D721Med (cell line): ENCODE measurements at places on chromosomes 3 and 15.

GRCh38 chr3:190526787-190527762 is 13.2 kb downstream of the IL1RAP start:
- no peak for DNase-seq

DNA sequence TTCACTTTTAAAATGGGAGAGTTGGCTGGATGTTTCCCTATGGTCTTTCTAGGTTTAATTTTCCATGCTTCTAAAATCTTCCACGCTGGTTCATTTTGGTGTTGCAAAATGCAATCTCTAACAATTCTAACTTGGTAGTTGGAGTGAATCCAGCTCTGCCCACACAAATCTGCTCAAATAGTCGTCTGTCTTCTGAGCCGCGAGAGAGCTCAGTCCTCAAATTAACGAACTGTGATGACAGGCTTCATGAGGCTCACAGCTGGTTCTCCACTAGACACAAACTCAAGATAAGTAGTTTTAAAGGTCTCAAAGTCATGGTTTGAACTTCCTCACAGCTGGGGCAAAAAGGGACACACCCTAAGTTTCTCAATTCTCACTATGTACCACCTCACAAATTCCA is 178.6 kb upstream of the LYSMD4 start:
- no peak for DNase-seq

DNA sequence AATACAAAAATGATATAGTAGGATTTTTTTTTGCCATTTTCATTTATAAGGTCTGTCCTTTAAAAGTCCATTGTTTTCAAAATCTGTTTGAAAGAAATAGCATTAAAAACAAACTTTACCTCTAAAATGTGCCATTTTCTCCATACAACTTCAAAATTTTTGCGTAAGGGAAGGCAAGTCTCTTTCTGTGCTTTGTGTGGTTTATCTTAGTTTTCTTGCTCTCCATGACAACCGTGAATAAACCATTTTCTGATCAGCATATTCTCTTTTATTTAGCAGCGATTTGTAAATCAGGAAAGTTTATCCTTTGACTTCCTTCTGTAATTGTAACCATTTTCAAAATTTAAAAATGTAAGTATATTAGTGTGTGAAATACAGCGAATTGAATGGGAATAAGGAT is 147.9 kb upstream of the CGNL1 start:
- DNase-seq = no peak

GRCh38 chr3:2078821-2079220 is 19.8 kb upstream of the CNTN4 start:
- DNase-seq = no peak

- DNase-seq = no peak
These were observed 40.3 kb downstream of the EIF4E3 start for GRCh38 chr3:71684757-71685386.

DNA sequence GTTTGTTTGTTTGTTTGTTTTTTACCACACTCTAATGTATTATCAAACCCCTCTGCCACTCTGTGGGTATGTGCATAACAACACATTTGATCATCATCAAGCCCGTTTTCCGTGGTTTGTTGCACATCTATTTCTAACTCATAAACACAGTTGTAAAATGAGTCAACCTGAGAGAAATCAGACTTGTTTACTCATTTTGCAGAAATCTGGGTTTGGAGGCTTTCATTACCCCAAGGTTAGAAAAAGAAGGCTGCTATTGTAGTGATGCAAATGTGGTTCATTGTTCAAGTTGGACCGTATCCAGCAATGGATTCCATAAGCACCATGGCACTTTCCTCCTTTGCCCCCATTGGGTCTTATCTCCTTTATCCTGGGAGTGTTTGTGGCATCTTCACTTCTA is 353.2 kb upstream of the SOX2 start:
- no peak for DNase-seq

- no peak for DNase-seq
These were observed 9.5 kb downstream of the PRKCD start for GRCh38 chr3:53170325-53171063.

DNA sequence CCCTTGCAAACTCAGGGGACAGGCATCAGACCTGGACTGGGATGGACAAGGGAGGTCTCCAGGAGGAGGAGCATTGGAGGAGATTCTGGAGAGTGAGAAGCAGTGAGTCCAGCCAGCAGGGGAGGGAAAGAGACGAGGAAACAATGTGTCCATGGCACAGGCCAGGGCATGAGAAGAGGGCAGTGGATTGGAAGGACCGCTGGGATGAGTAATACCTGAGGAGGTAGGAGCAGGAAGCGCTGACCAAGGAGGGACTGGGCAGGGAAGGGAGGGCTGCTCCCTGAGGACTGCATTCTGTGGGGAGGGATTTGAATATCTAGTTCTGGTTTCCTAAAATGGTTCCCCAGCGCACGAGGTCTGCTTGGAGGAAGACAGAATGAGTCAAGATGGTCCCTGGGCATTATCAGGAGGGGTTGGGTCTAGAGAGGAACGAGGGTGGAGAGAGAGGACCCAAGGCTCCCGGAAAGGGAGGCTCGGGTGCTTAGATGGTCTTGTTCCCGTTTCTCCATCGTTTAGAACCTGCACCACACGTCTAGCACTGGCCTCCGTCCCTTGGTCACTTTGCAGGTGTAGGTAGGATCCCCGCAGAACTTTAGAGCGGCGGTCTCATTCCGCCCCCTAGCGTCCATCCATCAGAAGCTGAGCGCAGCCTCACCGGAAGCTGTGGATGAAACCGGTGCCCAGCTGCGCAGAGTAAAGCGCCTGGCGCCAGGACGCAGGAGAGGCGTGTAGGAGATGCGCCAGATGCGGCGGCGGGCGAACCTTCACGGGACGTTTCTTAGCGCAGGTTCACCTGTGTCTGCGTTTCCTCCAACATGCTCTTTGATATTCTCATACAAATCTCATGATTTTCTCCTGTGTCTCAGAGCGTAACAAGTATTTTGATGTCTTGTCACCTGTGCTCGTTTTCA is 190.7 kb upstream of the NDN start:
- DNase-seq = peak; percentile 48

DNA sequence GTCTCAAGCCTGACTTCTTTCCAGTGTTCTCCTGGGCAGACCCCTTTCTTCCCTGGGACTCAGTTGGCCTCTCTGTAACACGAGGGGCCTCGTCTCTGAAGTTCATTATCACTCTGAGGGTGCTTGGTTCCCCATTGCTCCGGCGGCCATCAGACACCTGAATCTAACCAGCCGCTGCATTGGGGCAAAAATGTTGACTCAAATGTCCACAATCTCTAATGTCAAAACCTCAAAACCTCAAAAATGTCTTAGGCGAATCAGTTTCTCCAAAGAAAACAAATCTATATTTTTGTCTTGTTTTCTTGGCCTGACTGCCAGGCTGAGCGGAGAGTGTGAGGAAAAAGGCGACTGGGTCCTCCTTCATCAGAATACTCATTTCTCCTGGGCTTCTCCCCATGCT is 220.7 kb downstream of the VPS13C start:
- no peak for DNase-seq

DNA sequence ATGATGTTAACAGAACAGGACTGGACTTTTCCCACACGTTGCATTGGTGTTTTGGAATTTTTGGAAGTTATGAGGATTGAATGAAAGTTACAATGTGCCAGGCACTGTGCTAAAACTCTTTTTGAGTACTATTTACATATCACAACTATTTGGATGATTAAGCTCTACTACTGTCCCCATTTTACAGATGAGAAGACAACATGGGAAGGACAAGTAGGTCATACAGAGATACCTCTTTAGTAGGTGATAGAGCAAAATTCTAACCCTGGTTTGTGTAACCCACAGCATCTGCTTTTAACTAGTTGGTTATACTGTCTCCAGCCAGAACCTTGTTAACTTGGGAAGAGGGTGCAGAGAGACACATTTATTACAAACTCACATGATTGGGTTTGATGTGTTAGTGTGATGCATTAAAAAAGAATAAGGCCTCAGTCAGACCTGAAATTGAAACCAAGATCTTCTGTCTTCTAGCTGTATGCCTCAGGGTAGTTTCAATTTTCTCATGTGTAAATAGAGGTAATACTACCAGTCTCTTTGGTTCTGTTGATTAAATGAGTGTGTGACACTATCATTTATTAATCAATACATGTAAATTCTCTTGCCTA is 1.4 kb downstream of the NDUFB4 start:
- DNase-seq = no peak

DNA sequence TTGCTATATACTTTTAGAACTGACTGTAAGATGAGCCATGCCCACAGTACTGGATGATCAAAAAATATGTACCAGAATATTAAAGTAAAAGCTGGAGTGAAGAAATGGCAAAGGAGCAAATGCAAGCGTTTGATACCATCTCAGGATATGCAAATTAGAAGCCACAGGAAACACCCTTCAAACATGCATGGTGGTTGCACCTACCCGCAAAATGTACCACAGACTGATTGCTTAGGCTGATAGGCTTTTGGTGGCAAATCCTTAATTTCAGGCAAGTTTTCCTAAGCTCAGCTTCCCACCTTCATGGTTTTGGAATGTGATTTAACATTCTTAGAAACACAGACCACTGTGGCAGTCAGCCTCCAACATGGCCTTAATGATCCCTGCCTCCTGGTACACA is 149.0 kb downstream of the PDZRN3 start:
- DNase-seq = no peak

DNA sequence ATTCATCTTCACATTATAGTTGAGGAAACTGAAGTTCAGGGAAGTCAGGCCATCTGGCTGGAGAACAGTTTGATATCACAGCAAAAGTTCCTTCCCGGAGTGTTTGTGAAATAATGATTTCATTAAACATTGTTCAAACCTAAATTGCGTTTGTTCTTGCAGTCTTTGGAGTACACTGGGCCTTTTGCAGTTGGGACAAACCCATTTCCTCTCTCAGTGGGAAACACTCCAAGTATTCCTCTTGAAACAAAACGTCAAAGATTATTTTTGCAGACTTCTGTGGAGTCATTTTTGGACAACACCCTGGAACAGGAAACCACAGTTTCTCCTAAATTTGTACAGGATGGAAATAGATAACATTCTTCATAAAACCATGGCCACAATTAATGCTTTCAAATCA is 287.5 kb downstream of the PTPRG start:
- DNase-seq = no peak

- DNase-seq = no peak
These were observed 14.2 kb upstream of the SEMA3B start for GRCh38 chr3:50254577-50255250.

- DNase-seq = no peak
These were observed 122.2 kb downstream of the KLHL25 start for GRCh38 chr15:85672332-85673084.

- DNase-seq = no peak
These were observed 71.2 kb upstream of the WNT5A start for GRCh38 chr3:55558316-55558715.

- no peak for DNase-seq
These were observed 11.3 kb upstream of the KNL1 start for GRCh38 chr15:40582726-40583246.

- no peak for DNase-seq
These were observed 17.5 kb downstream of the STAC start for GRCh38 chr3:36397841-36398240.

DNA sequence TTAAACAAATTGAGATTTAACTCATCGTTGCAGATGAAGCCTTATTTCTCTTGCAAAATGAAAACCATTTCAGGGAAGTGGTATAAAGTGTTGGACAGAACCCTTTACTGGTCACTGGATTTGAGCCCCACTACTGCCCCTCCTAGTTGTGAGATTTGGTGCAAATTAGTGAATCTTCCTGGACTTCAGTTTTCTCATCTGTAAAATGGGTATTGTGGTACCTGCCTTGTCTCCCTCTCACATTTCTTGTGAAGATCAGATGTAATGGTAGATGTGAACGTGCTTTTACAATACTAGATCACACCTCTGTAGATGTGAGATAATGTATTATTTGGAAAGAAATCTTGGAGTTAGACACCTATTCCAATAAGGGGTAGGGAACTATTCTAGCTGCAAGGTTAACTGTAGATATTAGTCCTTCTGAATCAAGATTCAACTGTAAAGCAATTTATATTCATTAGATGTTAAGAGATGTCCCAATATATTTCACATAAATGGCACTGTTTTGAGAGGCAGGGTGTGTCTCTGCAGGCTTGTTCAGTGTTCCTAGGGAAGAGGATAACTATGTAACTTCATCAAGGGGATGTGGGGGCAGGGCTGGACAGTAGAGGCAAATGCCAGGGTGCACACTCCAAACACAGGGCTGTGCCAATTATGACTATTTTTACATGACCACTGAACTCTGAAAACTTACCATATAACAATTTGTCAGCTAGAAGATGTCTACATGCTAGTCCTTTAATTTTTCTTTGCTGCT is 112.4 kb upstream of the PFN2 start:
- DNase-seq = no peak

DNA sequence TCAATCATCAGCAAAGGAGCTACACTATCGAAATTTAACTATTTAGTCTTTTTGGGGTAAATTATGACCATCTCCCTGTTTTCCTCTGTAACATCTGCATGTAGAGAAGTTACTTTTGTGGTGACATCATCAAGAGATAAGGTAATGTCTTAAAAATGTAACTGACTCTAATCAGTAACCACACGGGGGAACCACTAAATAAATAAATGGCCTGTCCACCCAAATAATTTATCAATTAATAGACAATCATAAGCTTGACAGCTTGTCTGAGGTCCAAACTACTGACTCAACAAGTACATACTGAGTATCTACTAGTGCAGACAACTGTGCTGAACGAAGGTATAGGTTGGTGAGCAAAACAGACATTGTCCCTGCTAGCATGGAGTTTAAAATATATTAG is 219.3 kb downstream of the SLC9A9 start:
- DNase-seq = no peak

- DNase-seq = no peak
These were observed 36.8 kb upstream of the SCAANT1 start for GRCh38 chr3:63949005-63949404.

DNA sequence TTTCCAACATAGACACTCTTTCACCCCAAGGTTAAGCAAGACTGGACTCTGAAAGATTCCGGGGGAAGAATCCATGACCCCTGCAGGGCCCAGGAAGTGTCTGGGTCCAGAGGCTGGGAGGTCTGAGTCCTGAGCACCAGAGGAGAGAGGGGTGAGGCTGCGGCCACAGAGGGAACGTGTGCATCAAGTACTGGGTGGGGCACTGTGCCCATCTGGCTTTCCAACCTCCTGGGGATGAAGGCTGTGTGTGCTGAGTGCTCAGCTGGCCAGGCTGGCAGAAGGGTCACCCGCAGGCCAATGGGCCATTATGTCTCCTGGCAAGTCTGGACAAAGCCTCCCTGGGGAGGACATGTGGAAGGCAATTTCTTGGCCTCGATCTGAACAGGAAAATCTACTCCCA is 3.3 kb downstream of the CHRNA3 start:
- no peak for DNase-seq

DNA sequence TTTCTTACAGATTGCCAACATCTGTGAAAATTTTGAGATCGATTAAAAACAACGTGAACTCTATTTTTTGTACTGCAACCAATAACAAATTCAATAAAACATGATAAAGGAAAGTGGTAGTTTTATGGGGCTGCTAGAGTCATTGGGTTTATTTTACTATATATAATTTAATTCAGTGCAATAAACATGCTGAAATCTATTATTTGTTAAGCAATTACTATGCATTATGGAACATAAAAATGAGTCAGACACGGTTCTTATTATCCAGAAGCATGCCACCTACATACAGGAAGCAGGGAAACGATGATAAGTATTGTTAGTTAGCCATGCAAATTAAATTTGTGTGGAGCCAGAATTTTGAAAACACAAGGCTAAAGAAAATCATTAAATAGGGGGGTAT is 27.2 kb downstream of the NPHP3 start:
- no peak for DNase-seq

GRCh38 chr3:10568549-10568948 is 63.2 kb upstream of the ATP2B2 start:
- DNase-seq = no peak

GRCh38 chr15:33159726-33160453 is 34.6 kb downstream of the FMN1 start:
- no peak for DNase-seq
